ENCODE measurements at places on chromosomes 7 and 10.

GRCh38 chr10:35564341-35564968 is 40.7 kb upstream of the GJD4 start:
- no peak for DNase-seq

DNA sequence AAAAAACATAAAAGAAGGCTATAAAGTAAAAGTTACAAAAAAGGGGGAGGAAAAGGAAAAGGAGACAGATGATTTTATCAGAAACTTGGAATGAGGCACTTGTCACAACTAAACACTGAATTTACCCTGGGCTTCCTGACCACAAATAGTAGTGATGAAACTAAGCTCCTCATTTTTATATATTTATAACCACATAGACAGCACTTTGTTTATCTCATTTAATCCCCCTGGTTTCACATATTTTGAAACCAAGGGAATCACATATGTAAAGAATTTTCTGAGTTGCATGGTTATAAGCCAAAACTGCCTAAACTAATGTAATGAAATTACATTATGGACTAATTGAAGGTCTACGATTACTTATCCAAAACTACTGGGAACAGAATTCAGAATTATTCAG is 39.6 kb upstream of the MET start:
- no peak for DNase-seq

DNA sequence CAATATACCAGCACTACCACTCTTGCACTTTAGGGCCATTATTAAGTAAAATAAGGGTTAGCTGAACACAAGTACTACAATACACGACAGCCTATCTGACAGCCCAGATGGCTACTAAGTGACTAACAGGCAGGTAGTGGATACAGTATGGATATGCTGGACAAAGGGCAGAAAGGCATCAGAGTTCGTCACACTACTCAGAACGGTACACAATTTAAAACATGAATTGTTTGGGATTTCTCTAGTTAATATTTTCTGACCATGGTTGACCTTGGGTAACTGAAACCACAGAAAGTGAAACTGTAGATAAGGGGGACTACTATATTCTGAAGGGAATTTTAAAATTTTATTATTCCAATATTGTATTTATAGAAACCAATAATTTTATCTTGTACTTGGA is 101.3 kb upstream of the SKAP2 start:
- no peak for DNase-seq

GRCh38 chr10:4698075-4698474 is 127.9 kb upstream of the AKR1E2 start:
- no peak for DNase-seq

GRCh38 chr7:121330053-121330833 is 1.4 kb downstream of the WNT16 start:
- DNase-seq: no peak
